ENCODE measurements at places on chromosomes 13 and 19.

DNA sequence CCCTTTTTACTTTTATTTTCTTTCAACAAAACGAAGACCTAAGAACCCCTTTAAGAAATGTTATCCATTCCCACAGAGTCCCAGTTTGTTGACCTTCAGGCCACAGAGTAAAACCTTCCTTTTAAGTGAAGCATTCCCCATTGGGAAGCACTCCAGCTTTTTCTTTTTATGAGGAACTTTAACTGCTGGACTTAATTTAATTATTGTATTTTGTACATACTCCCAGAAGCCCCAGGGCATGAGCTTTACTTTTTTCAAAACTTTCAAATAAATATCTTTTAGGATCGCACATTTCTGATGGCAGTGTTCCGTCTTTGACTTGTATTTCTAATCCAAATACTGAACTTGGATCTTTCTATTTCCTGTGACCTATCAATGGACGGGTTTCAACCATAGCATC lies 68.9 kb downstream of the ZIC5 start:
- DNase-seq = no peak

GRCh38 chr13:111634410-111634809 lies 314.0 kb downstream of the TEX29 start:
- DNase-seq = no peak

GRCh38 chr19:1035998-1036621 lies 3.8 kb upstream of the ABCA7 start:
- no peak for DNase-seq

DNA sequence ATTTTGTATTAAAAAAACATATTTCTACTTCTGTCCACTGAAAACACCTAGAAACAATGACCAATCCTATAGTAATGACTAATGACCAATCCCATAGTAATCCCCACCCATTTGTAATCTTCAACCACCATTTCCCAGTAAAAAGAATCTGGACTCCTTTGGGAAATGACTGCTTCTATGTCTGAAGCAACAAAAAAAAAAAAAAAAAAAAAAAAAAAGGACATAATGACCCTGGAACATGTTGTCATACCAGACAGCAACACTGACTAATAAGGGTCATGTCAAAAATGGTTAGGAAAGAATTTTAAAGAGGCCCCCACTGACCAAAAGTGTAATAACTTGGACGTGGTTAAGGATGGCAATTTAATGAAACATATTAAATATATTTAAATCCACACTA lies 88.3 kb downstream of the TUBA3C start:
- no peak for DNase-seq

DNA sequence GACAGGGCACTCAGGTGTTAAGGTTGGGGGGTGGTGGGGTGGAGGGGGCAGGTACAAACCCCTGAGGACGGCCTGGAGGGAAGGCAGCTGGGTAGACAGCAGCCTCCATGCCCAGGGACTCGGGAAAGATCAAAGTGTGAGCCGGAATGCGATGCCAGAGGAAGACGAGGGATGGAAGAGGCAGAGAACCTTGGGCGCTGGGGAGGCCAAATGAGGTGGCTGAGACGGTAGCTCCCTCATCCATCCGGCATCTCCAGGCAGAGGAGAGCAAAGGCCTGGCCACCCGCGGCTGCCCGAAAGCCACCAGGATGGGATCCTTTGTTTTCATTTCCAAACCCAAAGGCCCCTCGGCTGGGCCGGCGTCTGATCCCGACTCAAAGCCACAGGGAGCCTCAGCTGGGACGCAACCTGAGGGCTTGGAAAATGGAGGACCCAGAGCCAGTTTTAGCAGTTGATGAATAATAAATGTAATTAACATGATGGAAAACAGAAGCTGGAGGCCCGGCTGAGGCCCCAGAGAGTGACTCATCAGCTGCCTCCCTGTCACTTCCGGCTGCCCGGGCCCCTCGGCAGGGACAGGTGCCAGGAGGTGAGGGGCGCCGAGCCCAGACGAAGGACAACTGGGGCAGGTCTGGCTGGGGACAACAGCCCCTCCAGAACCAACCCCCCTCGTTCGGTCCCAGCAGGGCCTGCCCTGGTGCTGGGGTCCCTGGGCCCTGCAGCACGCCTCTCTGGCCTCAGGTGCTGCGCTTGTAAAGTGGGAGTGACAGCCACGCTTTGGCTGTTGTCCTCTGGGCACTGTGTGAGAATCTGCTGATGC lies 61.6 kb downstream of the CEBPG start:
- no peak for DNase-seq
